ENCODE measurements at places on chromosomes 1 and 21. TPM values are rescaled to one million over a fixed set of nuclear protein-coding genes. Genes with fewer than 3 reads are reported as not detected.
A peak's percentile ranks its signal among the peaks of the same experiment; 100 is the strongest.

SYTL1 gene
- 80.6 TPM for total RNA-seq

- no peak for DNase-seq
Measured at GRCh38 chr1:30575066-30575465, 148.3 kb downstream of the MATN1 start.

GRCh38 chr21:25453524-25453923 is 153.8 kb downstream of the MRPL39 start:
- DNase-seq = no peak

GRCh38 chr1:208145167-208145566 is 99.0 kb downstream of the PLXNA2 start:
- no peak for DNase-seq

DNA sequence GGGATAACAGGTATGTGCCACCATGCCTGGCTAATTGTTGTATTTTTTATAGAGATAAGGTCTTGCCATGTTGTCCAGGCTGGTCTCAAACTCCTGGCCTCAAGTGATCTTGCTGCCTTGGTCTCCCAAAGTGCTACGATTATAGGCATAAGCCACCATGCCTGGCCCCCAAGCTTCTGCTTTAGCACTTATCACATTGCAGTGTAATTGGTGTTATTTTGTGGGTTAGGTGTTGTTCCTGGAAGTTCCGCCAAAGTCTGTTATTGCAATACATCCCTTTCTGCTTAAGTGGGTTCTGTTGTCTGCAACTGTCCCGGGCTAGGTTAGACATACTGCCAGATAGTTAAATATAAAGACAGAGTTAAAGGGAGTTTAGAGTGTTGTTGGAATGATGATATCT is 3.4 kb downstream of the ZCCHC17 start:
- no peak for DNase-seq

GRCh38 chr21:34991366-34991957 is 57.6 kb downstream of the RUNX1 start:
- DNase-seq = no peak

DNA sequence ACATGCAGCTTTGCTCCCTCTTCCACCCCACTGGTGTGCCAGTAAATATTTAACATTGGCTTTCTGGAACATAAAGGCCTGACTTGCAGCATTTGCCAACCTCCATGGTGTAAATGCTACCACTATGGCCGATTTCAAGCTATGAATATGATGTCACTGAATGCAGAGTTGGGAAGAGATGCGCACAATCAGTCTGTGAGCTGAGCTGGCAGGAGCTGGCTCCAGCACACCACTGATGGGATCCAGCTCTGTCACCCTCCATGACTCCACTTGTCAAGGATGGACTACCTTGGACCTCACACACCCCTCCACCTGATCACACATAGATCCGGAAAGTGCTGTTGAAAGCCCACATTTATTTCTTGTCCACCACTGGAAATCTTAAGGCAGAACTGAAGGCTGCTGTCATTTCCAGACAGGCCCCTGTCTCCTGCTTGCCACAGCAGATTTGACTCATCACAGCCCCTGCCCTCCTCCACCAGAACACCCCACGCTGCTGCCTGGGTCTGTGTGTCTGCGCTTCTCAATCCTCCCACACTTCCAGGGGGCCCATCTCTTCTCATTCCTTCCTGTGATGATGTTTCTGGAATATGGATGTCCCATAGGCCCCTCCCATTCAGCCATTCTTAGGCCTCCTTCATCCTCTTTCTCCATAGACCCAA is 82.2 kb upstream of the BCAR3 start:
- no peak for DNase-seq

DNA sequence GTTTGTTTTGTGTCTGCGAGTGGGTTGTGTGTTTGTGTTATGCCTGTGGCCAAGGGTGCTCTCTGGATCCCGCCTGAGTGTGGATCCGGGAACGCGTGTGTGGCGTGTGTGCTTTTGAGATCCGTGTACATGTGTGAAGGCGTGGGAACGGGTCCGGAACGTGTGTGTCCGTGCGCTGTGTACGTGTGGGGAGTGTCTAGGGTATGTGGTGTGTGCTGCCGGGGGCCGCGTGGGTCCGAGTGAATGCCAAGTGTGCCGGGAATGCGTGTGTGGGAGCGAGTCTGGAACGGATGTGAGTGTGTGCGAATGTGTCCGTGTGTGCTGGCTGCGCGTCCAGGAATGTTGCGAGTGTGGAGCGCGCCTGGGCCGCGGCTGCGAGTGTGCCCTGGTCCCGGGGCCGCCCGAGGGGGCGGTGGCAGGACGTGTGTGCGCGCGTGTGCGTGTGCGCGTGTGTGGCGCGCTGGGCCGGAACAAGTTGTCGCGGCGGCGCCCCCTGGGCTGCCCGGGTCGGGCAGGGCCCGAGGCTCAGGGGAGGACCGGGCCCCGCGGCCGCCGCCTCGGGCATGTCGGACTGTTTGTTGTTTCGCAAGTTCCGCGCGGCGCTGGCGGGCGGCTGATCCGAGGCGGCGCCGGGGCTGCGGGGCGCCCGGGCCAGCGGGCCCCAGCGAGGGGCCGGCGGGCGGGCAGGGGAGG is 953 bp downstream of the PTPRU start:
- peak; percentile 18 for DNase-seq

CACHD1 gene
- total RNA-seq = 2.5 TPM

DNA sequence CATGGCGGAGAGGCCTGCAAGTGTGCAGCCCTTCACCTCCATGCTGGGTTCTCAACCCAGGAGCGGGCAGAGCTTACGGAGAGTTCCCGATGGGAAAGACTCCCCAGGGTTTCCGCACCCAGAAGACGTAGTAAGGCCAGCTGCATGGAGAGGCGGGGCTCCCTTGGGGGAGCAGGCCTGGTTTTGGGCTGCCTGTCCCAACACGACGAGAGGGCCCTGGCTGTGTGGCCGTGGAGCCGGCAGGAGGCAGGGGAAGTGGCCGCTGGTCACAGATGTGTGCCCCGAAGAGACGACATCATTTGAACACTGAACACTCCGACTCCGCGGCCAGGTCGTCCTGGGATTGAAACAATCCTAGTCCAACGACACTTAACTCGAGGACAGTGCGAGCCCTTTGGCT is 57.0 kb downstream of the MORN1 start:
- DNase-seq = no peak

KIRREL1 gene
- total RNA-seq = 0.16 TPM

GRCh38 chr1:153001382-153001781 is at the start of gene SPRR3:
Gene SPRR3 (plus strand): TSS chr1:153001749. CDS start chr1:153003021, 1,272 bp downstream.
- DNase-seq = no peak

- no peak for DNase-seq
Measured at GRCh38 chr1:151143057-151143435, 3.4 kb downstream of the SEMA6C start.
